Stimulated activated CD4-positive, alpha-beta T cell treated with anti-CD3 and anti-CD28 coated beads, Interleukin-15, amount 100 ng/mL, for 24 hours (primary cell): ENCODE measurements at places on chromosomes 1 and 21.

- DNase-seq: no peak
Observed at GRCh38 chr1:32998997-32999396, 34.4 kb upstream of the RNF19B start.

GRCh38 chr1:181490740-181491712 is 7.7 kb downstream of the CACNA1E start:
- no peak for DNase-seq

GRCh38 chr21:42336054-42336453 is 14.7 kb downstream of the TFF2 start:
- DNase-seq: no peak

DNA sequence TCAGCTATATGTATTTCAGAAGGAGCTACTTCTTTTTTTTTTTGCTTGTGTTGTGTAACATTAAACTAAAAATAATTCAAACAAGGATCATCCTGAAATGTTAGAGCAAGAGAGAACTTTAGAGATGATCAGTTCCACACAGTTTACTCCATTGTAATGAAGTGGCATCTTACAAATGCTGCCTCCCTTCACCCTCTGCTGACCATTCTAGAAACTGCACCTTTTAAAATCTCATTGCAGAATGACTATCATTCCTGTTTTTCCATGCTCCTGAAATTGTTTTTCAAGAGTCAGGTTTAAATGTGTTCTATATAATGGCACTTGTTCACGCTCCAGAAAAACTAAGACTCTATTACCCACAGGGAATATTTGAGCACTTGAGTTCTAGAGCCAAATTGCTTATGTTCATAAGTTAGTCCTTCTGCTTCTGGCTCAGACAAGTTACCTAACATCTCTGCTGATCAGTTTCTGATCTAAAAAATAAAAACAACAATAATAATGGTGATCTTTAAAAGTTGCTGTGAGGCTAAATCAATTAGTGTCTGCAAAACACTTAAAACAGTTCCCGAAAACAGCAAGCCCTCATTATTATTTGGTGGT is 21.5 kb upstream of the SLC44A5 start:
- DNase-seq: no peak

- no peak for DNase-seq
Observed at GRCh38 chr1:229147072-229147471, 123.8 kb upstream of the RAB4A start.

DNA sequence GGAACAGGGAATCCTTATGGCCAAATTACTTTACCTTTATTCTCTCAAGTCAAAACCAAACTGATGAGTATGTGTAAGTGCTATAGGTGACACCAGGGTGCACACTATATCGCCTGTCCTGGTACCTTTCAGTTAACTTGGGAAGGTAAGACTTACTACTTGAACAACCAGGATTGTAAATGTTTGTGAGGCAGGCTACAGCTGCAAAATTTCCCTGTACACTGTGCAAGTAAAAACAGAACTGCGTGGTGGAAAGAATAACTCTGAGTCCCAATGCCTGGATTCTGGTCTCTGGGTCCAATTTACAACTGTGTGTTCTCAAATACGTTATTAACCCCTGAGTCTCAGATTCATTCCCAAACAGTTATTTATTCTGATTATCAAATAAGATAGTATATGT is 73.5 kb downstream of the TENT5C start:
- DNase-seq: no peak

GRCh38 chr1:88726697-88727096 is 42.6 kb downstream of the PKN2 start:
- no peak for DNase-seq

DNA sequence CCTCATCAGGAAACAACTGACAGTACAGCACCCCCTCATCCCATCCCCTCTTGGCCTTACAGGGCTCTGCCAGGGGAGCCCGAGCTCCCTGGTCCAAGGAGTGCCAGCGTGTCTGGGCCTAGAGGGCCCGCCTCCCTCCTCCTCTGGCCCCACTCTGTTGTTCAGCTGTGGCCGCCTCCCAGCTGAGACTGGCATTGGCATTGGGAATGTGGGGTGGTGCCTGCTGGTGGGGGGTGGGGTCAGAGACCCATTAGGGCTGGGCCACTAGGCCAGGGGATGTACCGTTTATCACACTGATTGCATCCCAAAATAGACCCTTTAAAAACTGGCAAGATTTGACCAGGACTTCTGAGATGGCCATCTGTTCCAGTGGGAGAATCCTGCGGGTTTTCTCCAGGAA is 1.4 kb downstream of the LDLRAP1 start:
- DNase-seq: no peak

DNA sequence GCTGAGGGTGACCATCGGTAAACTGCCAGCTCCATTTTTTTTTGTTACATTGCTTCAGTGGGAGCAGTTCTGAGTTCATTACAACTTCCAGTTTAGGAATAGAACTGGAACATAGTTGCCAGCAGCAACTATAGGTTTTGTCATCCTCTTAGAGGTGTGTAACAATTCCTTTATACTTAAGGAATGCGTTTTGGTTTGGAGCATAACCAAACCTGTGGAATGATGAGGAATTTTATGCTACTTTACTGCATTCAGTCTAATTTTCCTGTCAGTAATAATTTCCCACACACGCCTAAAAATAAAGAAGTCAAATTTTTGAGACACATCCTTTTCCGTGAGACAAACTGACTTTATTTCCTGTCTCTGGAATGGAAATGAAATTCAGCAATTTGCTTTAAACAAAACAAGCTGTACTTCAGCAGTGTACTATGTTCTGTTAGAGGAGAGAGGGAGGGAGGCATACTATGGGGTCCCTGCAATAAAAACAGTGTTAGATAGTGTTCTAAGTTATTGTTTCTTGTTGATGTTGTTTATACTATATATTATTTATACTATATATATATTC is 4.8 kb upstream of the AMPD1 start:
- no peak for DNase-seq
